SIG-M5 (cell line): ENCODE measurements at places on chromosomes 6 and 20.

- DNase-seq, result no peak
These were observed 107.8 kb downstream of the COL19A1 start for GRCh38 chr6:69974193-69974592.

- no peak for DNase-seq
These were observed 6.0 kb downstream of the ZC3H12D start for GRCh38 chr6:149478631-149479314.

DNA sequence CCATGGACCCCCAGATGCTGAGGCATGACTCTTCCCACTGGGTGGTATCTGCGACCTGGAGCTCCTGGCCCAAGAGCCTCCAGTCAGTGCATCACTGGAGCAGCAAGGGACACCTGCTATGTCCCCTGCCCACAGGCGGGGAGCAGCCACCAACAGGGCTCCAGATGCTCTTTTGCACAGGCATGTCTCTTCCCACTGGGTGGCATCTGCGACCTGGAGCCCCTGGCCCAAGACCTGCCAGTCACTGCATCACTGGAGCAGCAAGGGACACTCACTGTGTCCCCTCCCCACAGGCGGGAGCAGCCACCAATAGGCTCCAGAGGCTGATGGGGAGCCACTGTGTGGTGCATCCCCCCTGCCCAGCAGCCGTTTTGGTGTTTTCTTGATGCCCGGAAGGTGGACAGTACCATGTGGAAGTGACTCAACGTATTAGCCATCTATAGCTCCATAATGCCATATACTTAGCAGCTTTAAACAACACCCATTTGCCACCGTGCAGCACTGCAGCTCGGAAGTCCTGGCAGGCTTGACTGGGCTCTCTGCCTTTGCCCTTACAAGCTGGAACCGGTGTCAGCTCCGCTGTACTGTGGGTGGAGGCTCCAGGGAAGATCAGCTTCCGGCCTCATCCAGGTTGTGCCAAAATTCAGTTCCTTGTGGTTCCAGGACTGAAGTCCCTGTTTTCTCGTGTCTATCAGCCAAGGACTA is 124.9 kb upstream of the CST7 start:
- DNase-seq, result no peak

DNA sequence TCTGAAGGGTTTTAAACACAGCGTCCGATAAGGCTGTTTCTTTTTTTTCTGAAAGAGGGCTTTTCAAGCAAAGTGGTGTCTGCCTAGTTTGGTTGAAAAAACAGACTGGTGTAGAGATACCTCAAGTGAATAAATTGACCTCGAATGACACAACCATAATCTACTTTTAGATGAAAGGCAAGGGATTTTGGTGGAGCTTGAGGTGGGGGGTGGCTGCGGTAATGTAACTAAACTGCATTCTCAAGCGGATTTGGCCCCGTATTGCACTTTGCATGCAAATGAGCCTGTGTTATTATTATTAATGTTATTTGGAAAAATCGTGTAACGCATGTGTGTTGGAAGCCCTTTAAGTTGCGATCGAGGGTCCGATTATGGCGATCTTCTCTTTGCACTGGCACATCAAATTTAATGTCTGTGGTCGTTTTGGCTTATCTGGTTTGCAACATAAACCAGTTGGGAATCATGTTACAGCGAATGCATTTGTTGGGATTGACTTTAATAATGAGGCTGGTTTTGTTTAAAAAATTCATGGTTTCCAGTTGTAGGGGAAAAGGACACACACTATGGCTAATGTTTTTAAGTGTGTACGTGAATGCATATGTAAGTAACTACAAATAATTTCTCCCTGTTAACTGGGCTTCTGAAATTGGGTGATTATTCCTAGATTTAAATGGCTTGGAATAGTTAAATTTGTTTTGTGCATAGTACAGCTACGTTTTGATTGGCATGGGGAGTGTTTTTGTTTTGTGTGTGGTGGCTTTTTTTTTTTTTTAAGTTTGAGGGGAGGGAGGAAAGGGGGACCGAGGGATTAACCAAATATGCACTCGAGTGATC is 1.0 kb downstream of the JARID2 start:
- no peak for DNase-seq

DNA sequence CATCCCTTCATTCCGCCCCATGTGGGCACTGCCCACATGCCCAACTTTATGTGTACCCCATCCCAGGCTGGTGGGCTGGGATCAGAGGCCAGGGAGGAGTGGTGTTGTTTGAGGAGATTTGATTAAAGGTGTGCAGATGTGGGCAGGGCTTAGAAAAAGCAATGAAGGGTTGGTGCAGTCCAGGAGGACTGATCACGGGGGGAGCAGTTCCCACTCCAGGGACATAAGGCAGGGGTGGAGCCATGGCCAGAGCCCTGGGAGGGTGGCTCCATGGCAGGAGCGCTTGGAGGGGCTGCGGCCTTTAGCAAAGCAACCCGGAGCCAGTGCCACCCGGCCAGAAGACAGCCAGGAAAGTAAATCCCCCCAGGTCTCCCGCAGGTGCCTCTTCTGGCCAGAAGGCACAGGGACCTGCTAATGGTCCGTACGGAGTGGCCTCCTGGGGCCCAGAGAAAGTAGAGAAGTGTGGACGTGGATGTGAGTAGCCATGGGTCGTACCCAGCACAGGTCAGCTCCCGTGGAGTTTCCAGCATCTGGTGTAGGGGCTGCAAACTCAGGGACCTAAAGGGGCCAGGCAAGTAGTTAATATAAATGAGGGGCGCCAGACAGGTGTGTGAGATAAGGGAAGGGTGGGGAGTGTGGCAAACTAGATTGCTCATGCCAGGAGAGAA is 62.1 kb upstream of the APCDD1L start:
- DNase-seq, result no peak

DNA sequence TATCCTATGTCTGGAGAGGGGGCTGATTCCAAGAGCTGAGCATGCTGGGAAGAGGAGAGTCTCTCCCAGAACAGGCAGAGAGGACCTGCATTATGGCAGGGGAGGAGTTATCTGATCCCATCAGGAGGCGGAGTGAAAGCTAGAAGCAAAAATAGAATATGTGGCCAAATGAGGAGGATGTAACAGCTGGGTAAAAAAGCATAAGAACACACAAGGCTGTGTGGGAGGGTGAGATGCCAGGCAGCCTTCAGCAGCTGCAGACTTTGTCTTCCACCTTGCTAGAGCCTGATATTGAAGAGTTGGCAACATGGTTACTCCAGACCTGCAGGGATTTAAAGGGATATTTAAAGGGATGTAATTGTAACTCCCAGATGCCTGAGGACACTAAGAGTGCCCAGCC is 167.1 kb downstream of the PTPRT start:
- no peak for DNase-seq
